ENCODE measurements at places on chromosomes 11 and 22.

DNA sequence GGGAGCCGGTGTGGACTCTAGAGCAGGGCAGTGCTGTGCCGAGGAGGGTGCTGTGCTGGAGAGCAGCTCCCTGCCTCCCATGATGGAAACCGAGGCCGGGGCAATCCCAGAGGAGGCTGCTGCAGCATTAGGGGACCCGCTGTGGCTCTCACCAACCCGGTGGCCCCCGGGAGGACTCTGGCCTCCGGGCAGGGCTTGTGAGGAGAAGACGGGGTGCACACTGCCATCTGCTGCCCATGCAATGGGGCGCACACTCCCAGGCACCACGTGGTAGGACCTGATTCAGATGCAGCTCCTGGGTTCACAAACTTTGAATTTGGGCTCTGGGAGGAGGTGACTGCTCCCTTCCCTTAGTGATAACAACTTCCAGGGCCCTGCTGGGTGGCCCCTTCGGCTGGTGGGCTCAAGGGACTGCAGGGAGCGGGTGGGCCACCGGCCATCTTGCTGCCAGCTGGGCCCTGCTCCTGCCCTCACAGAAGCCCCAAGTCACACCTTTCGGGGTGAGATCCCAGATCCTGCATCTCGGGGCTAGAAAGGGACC, 93.8 kb upstream of the FGF3 start:
- DNase-seq, result no peak

DNA sequence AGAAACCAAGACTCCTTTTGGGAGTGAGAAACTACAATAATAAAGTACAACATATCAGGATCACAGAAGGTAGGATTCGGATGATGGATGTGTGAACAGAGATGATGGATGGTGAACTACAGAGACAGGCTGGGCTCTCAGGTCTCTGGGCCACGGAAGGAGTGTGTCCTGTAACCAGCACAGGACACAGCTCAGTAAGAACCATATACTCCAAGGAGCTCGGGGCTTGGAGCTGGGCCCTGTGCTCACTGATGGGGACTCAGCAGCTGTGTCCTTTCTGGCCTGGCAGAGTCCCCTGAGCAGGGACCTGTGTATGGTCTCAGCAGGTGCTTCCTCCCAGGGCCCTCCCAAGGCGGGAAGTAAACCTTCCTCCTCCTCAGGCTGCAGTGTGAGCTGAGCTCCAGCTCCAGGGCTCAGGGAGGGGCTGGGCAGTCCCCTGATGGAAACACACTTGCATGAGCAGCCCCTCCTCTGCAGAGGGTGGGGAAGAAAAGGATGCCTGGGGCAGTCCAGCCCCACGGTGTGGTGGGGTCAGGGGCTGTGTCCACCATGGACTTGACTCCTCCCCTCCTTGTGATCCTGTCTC, 39.8 kb upstream of the TOP3B start:
- no peak for DNase-seq

GRCh38 chr11:92477686-92478085, 253.1 kb downstream of the FAT3 start:
- no peak for DNase-seq

GRCh38 chr11:3614742-3615171, 27.0 kb downstream of the ART5 start:
- DNase-seq, result peak; percentile 47

DNA sequence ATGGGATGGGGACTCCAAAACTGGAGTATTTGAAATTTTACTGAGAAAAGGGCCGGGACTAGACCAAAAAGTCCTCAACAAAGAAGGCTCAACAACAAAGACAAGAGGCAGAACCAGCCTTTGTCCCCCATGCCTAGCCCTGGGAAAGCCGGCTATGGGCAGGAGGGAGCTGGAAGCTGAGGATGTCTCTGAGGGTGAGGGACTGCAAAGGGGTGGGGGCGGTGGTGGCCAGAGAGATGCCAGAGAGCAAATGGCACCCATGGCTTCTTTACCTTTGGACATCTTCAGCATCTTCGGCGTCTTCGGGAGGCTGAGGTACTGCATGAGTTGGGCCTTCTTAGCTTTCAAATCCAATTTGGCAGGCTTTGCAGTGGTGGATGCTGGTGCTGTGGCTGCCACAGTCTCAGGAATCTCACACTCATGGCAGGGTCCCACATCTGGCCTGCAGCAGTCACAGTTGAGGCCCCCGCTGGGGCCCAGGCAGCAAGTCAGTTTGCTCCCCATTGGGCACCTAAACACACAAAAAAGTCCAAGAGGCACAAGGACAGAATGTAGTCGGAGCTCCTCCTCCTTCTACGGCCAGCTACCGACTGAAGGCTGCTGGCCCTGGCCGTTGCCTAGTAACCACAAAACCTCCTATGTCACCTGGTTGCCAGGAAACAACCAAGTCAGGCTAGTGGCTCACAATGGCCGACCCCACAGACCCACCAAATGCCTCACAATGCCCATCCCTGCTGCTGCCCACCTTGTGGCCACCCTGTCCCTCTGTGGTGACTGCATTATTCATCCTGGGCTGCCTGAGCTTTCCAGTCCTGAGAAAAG, at the start of gene C22orf42:
Gene C22orf42, minus strand, starts transcription at position 592 of the 822 bp plus-strand sequence. Its CDS starts 88 bp downstream, at position 504.
- no peak for DNase-seq

DNA sequence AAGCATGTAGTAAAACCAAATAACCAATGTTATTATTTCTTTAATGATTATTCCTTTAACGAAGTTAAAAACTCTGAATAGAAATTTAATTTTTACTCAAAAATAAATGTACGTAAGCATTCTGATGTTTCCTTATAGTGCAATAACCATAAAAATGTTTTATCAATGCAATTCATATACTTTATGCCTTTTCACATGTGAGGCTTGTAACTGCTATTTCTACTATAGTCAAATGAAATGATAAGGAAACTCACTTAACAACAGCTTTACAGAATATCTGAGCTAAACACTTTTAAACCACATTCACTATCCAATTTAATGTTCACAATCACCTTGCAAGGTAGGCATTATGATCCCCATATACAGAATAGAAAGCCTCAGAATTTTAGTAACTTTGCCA, 17.4 kb downstream of the BTBD10 start:
- no peak for DNase-seq

GRCh38 chr22:32706149-32706548, 95.4 kb upstream of the TIMP3 start:
- no peak for DNase-seq

DNA sequence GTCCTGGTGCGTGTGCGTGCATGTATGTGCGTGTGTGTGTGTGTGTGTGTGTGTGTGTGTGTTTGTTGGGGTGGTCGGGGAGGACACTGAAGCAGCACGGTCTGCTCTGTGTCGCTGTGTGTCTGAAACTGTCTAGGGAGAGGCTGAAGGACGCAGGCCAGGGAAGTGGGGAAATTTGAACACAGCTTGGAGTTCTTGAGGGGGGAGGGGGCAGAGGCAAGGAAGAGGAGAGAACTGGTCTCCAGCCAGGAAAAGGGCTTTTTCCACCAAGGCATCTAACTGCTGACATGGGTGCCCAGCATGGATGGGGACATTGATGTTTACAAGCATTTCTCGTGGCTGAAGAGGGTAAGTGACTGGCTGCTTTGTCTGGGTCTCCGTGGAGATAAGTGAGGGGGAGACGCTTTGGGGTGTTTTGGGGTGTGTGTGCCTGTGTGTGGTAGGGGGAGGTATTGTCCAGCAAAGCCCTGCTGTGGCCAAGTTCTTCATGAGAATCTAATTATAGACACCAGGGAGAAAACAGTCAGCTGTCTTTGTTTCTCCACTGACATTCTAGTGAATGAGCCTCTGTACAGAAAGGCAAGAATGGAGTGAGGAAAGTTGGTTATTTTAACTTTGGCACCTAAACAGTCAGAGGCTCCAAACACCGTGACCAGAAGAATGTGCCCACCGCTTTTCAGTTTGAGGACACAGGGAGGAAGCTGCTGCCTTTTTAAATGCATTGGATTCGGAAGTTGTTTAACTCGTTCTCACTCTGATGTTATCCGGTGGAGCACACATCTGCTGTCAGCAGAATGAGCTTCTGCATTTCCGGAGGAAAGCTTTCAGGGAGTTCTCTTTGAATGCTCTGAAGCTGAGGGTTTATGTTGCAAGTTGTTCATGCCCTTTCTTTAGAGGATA, 63.7 kb downstream of the PPFIBP2 start:
- DNase-seq, result no peak

DNA sequence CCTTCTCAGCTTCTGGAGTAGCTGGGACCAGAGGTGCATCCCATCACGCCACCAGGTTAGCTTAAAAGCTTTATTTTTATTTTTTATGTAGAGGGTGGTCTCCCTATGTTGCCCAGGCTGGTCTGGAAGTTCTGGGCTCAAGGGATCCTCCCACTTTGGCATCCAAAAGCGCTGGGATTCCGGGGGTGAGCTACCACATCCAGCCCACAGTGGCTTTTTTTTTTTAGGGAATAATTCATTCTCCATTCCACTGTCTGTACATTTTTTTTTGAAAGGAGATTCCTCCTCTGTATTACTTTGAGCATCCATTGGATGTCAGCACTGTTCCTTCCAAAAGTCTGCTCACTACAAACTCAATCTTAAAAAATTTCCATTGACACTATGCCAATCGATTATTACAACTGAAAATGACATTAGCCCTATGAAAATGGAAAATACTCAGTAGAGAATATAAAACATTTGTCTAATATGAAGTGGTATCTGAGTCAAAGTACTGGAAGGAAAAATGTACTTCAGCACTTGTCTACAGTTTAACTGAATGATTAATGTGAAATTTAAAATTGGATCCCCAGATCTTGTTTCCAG, 1.3 kb upstream of the LPXN start:
- DNase-seq, result peak; percentile 26

DNA sequence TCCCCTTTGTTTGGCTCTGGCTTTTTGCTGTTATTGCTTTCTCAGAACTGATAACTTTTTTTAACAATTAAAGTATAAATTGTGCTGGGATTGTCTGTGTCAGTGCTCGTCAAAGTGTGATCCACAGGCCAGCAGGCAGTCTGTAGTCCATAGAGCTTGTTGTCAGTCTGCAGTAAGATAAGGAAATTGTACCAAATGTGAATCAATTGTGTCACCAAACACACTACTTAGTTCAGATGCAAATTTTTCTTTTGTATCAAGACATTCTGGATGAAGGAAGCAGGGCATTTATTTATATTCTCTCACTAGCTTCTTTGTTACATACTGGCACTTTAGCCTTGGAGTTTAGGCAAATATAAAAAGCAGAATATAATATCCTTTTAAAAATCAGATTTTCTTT, 121.0 kb downstream of the WNT11 start:
- DNase-seq, result no peak

GRCh38 chr11:117374316-117375055, 46.8 kb downstream of the CEP164 start:
- no peak for DNase-seq

DNA sequence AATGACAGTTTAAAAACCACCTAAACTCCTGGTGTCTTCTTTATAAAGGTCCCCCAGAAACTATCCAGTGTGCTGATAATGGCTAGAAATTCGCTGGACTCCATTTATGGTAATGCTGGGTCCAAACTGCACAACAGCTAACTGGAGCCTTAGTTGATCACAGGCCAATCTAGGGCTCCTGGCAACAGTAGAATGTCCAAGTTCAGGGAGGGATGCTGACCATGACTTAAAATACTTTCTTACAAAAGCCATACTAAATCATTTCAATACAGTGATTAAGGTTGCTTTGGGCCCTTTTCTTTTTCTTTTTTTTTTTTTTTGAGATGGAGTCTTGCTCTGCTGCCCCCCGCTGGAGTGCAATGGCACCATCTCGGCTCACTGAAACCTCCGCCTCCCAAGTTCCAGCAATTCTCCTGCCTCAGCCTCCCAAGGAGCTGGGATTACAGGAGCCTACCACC, 14.5 kb upstream of the GAB2 start:
- no peak for DNase-seq

- no peak for DNase-seq
Observed at GRCh38 chr11:11213117-11213516, 139.9 kb downstream of the CSNK2A3 start.

DNA sequence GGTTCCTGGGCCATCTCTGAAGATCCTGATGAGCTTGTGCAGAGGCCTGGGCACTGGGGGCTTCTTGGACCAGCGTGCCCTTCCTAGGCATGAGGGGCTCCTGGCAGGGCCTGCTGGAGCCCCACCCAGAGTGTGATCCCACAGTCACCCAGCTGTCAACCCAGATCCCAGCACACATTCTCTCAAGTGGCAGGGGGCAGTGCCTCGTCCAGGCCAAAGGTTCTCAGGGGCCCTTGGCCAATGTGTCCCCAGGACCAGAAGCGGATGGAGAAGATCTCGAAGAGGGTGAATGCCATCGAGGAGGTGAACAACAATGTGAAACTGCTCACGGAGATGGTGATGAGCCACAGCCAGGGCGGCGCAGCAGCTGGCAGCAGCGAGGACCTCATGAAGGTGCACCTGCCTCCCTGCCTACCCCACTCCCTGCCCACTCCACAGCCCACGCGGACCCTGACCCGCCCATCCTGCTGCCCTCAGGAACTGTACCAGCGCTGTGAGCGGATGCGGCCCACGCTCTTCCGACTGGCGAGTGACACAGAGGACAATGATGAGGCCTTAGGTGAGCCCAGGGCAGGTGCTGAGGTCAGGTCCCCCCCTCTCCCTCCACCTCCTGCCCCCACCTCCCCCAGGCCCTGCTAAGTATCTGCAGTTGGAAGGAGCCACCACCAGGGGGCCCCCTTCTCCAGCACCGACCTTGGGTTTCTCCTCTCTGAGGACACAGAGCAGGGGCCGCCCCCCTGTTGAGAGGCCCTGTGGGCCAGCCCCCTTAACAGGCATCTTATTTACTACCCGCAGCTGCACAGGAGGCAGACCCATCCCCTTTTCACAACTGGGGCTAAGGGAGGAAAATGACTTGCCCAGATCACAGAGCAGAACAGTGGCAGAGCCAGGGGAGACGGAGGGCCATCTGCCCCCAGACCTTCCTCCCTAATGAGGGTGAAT, 14.7 kb downstream of the GGA1 start:
- DNase-seq, result peak; percentile 79

- peak; percentile 52 for DNase-seq
Observed at GRCh38 chr11:117997406-117997805, 11.2 kb downstream of the IL10RA start.

DNA sequence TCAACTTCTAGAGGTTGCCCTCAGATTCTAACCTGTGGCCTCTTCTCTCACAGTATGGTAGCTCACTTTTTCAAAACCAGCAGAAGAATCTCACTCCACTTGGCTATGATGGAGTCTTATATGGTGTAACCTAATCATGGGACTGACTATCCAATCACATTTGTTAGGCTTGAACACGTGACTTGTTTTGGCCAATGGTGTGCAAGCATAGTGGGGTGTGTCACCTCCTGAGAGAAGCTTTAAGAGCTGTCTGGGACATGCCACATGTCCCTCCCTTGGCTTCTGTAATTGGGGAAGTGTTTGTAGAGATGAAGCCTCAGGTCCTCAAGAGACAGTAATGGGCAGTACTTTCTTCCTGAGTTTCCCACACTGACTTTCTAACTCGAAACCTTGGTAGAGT, 12.8 kb upstream of the SMIM38 start:
- DNase-seq, result no peak
